ENCODE measurements at places on chromosomes 1 and 21.

- DNase-seq, result no peak
Observed at GRCh38 chr1:12087797-12088314, 24.8 kb downstream of the TNFRSF8 start.

DNA sequence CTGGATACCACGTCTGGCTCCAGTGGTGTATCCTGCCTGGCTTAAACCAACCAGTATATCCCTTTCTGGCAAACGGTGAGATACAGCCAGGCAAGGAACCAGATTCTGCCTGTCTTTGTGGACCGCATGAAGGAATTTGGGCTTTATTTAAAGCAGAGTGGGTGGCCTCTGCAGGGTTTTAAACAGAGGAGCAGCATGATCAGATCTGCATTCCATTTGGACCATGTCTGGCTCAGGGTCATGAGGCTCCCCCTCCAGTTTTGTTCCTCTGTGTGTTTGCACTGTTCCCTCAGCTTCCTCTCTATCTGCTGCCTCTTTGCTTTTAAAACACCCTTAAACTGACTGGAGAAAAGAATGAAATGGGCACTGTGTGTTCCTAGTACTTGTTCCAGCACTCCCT is 195.0 kb downstream of the GIPC2 start:
- no peak for DNase-seq

GRCh38 chr1:227576189-227576588 is 12.8 kb downstream of the ZNF678 start:
- no peak for DNase-seq

DNA sequence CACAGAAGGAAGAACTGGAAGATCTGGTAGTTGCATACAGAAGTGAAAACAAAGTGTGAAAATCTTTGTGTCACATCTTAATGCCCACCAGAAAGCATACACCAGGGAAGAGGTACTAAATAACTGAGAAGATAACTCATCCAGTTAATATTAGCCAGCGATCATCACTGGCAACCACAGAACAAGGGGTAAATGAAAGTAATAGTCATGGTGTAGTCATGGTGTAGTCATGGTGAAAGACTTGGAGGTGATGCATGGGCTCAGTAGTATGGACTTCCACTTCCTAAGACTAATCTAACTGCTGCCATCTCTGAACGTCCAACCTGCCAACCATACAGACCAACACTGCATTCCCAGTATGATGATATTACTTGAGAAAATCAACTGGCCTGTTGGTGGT is 481.2 kb upstream of the NR5A2 start:
- DNase-seq, result no peak

- DNase-seq, result no peak
Observed at GRCh38 chr1:3366126-3367051, 88.1 kb upstream of the ARHGEF16 start.

GRCh38 chr1:109467301-109467777 is 993 bp downstream of the SYPL2 start:
- DNase-seq, result no peak

- no peak for DNase-seq
Observed at GRCh38 chr1:19128968-19129514, 81.0 kb downstream of the UBR4 start.

GRCh38 chr1:17030206-17030605 is 18.5 kb upstream of the ATP13A2 start:
- no peak for DNase-seq

DNA sequence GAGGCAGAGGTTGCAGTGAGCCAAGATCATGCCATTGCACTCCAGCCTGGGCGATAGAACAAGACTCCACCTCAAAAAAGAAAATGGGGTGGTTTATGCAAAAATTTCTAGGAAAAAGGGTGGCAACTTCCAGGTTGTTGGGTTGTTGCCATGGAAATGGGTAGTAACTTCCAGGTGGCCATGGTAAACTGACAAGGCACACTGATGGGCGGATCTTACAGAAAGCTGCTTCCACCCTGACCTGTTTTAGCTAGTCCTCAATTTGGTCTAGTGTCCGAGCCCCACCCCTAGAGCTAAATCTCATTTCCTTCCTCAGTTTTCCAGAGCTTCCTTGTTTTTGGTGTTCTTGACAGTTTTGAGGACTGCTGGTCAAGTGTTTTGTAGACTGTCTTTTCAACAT is 13.6 kb downstream of the KLHDC7A start:
- DNase-seq, result no peak

DNA sequence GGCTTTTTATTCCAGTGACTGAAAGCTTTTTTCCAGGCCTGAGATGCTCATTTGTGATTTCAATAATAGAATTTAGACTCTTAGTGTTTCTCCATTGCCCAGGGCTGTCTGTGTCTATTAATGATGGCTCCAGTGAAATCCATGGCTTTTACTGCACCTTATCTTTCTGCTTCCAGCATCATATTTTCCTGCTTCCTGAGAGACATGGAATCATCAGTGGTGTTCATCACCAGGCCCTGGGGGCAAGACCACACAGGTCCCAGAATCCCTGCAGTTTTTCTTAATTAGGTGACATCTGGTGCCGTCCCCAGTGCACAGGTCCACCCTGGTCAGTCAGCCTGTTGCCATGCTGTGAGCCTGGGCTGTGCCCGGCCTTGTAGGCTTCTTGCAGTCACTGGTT is 15.5 kb downstream of the NT5C1A start:
- no peak for DNase-seq

- DNase-seq, result no peak
Observed at GRCh38 chr1:93129507-93130099, 50.5 kb downstream of the MTF2 start.

- no peak for DNase-seq
Observed at GRCh38 chr1:13766592-13767564, 66.9 kb downstream of the PRDM2 start.

DNA sequence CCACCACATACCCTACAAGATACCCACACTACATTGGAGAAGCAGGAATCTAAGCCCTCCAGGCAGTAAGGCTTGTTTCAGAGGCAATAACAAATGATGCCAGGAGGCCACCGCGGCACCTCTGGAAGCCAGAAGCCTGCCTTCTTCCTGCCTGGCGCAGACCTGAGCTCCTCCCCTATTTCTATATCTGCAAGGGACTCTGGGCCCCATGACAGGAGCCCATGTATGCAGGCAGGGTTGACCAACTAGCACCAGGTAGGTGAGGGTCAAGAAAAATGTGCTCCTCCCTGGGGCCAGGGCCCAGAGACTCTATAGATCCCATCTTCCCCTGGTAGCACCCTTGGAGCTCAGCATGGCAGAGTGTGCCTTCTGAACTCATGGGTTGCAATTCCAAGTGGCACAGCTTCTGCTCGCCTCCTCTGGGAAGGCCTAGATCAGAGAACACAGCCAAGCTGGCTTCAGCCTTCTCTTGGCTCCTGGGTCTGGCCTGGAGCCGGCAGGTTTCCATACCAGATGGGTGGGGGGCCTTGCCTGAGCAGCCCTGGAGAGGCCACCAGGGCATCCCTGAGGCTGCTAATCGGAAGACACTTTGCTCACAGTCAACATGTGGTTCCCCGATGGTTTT is 85.1 kb downstream of the STUM start:
- DNase-seq, result no peak

DNA sequence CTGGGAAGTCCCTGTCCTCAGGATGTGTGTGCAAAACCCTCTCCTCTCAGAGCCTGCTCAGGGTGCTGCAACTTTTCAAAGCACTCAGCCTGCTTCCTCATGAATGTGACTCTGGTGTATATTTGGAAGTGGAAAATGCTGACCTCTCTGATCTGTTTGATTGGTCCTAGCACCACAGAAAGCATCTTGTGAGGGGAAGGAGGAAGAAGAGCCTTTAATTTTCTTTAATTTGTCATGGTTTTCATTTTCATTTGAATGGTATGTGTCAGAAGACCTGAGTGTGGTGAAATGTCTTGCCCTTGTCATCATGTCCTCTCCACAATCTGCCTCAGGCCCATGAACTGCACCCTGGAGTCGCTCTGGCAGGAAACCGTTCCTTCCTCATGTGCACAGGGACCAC is 383.5 kb downstream of the NTNG1 start:
- DNase-seq, result no peak

DNA sequence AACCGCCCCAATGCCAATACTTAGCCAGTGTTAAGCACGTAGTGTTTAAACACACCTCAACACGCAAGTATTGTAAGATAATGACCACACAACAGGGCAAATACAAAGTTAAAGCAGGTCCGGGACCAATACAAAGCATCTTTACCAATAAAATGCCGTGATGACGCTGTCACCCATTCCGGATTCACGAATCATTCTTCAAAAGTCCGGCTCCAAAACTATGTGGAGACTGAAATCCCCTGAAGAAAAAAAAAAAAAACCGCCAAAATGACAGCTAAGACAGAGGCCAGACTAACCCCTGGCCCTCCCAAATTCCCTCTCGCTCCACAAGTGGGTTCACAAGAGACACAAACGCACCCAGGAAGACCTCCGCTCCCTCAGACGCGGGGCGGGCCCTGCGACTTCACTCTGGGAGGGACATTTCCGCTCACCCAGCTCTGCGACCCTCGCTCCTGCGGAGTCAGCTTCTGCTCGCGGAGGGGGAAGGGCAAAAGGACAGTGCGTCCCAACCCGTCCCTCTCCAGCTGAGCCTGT is 625 bp upstream of the DARS2 start:
- no peak for DNase-seq

- DNase-seq, result no peak
Observed at GRCh38 chr1:162305969-162306368, 70.7 kb downstream of the SPATA46 start.

DNA sequence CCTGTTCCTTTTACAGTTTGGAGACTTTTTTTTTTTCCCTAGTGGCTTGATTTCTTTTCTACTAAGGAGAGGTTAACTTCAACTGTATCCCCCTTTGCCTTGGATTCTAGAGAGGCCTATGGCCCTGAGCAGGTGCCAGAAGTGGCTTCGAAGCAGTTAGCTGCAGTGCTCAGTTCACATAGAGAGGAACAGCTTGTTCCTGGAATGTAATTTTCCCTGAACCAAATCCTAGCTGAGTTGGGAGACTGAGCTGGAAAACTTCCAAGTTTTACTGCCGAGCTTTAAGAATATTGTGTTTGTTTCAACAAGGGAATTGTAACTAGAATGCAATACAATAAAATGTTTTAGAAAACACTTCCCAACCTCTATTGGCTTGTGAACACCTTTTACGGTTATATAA is 17.5 kb downstream of the RD3 start:
- no peak for DNase-seq

GRCh38 chr1:2821966-2822620 is 20.6 kb upstream of the TTC34 start:
- DNase-seq, result peak; percentile 41

DNA sequence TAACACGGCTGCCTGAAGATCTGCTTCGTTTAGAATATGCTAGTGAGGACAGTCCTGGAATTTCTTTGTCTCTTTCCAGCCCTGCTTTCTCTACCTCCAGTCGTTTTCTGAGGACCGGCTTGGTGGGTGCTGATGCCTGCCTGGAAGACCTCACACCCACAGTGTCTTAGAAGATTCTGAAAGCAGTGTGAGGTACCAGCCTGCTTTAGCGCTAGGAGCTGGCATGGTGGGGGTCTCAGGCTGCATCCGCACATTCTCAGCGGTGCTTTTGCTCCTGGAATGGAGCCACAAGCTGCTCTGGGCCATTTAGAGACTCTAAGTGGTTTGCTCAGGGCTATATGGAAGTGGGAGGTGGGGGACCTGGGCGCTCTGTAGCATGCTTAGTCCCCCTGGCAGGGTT is 61.4 kb downstream of the CD247 start:
- no peak for DNase-seq

DNA sequence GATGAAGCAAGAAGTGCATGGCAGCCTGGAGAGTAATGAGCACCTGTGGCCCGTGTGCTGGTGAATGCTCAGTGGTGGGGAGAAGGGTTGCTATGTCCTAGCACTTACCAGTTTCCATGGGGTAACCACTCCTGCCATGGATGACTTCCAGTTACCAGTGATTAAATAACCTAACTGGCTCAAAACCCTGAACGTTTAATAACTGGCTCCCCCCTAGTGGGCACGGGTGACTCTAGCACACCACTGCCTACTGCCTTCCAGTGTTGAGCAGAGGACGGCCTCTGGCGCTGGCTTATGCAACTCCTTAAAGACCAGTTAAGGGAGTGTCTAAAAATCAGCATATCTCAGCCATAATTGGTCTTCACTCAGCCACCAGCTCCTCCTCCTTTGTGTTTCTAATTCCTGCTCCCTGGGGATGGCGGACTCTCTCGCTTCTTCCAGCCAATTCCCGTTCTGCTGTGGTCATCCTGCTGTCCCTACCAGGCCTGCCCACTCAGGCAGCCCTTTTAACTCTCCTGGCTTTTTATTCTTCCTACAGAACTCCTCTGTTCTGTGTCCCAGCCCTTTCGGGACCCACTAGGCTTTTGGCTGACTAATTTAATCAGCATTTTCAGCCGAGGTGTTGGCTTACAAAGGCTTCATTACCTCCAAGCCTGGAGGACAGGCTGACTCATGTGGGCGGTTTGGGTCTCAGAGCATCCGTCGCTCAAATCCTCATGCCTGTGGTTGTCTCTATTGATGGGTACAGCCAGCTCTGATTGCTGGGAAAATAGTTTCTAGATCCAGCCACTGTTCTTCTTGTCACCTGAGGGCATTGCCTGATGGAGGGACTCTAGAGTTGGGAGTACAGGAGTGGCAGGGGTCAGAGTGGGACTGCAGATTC is 332.4 kb downstream of the CAMTA1 start:
- peak; percentile 79 for DNase-seq

DNA sequence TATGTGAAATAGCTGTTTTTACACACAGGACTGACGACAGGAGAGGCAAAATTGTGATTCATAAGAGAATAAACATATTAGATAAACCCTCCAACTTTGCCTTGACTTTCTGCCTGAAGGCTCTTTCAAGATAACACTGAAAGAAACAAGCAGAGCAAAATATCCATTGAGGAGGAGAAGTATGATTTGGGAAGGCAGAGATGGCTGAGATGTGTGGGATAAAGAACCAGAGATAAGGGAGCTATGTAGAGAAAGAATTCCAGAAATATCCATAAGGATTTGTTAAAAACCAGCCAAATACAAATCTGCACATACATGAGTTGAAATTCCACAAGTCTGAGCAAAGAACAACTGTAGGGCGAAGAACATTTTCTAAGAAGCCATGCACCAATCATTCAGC is 1064.7 kb downstream of the PLA2G4A start:
- no peak for DNase-seq

DNA sequence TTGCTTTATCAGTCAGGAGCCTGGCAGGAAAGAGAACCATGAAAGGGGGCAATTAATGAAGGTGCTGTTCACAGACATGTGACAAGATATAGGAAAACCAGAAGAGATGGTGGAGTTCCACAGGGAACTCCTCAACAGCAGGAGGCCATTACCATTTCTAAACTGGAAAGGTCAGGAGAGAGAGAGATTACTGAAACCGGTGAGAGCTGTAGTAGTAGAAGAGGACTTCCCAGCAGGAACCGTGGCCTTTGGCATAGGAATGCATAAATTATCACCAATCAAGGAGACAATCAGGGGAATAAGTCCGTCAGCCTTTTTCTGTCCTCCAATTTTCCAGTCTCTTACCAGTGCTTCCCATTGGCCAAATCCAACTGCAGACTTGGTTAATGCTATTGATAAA is 23.0 kb upstream of the ABCD3 start:
- DNase-seq, result no peak

- no peak for DNase-seq
Observed at GRCh38 chr1:167081594-167082156, 8.5 kb downstream of the GPA33 start.

DNA sequence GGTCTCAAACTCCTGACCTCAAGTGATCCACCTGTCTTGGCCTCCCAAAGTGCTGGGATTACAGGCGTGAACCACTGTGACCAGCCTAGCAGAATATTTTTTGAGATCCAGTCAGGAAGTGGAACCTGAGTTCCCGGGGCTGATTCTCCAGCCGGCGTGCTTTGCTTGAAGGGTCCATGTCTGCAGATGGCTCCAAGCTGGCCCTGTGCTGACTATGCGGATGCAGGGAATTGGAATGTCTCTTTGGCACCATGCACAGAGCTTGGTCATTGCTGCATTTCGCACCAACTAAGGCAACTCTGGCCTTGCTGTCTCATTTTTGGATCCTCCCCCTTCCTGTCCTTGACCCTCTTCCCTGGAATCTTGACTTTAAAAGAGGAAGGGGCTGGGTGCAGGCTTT is 28.1 kb downstream of the ARHGEF10L start:
- no peak for DNase-seq
